ENCODE measurements at places on chromosomes 5 and 9.

DNA sequence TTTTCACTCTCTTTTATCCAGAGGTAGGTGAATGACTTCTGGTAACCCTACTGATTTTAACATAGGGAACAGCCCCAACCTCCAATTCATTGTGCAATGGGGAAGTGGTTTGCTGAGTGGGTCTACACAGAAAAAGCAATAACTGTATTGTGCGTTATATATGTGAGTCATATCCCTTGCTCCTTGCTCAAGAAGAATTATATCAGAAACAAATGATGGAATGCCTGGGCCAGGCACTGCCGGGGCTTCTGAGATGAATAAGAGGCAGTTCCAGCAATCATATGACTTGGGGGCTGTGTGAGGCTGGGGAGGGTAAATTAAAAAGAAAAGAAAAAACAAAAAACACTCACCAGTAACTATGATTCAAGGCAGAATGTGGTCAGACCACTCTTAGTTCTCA, 79.2 kb upstream of the ABCA1 start:
- no peak for DNase-seq
- H3K27ac ChIP-seq, result no peak overlapping the region
- no peak overlapping the region for H3K4me3 ChIP-seq
- no peaks in the 10 kb centered on the region for H3K36me3 ChIP-seq

GRCh38 chr5:74365723-74366122, 274.8 kb downstream of the ENC1 start:
- no peak for DNase-seq
- H3K4me1 ChIP-seq, result no peaks in the 10 kb centered on the region
- no peak overlapping the region for H3K27ac ChIP-seq
- H3K36me3 ChIP-seq, result no peaks in the 10 kb centered on the region

- H3K27ac ChIP-seq, result no peak overlapping the region
- no peak for DNase-seq
- no peaks in the 10 kb centered on the region for H3K4me1 ChIP-seq
- H3K4me3 ChIP-seq, result no peak overlapping the region
Observed at GRCh38 chr5:123182072-123182471, 93.0 kb downstream of the PRDM6 start.

- DNase-seq, result peak; percentile 2
- no peaks in the 10 kb centered on the region for H3K27me3 ChIP-seq
- peaks cover 13% of the 10 kb centered on the region for H3K36me3 ChIP-seq
Observed at GRCh38 chr5:177023303-177023664, 788 bp downstream of the ZNF346 start.

GRCh38 chr5:181207214-181207959, 2.4 kb upstream of the TRIM7 start:
- peaks cover 4% of the 10 kb centered on the region for H3K27me3 ChIP-seq
- H3K27ac ChIP-seq, result peak overlapping the region; percentile 73
- peaks cover 5% of the 10 kb centered on the region for H3K4me1 ChIP-seq
- peak; percentile 38 for DNase-seq
